ENCODE measurements at places on chromosomes 5 and 9.
A peak's percentile ranks its signal among the peaks of the same experiment; 100 is the strongest.

- DNase-seq: no peak
Observed at GRCh38 chr5:150595466-150596031, 44.9 kb upstream of the SYNPO start.

DNA sequence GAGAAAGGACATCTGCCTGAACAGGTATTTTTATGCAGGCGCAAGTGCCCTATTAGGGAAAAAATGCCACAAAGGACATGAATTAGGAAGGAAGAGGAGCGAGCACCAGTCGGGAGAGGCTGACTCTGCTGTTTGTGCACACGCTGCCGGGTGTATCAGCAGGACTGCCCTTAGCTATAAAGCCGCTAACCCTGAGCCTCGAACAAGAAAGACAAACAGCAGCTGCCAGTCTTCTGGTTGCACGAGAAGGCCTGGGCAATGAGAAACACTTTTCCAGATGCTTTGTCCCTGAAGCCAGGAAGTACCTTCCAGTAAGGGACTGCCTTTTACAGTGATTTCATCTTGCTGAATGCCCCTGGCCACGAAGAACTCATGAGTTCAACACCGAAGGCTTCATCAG lies 12.6 kb downstream of the QSOX2 start:
- no peak for DNase-seq

DNA sequence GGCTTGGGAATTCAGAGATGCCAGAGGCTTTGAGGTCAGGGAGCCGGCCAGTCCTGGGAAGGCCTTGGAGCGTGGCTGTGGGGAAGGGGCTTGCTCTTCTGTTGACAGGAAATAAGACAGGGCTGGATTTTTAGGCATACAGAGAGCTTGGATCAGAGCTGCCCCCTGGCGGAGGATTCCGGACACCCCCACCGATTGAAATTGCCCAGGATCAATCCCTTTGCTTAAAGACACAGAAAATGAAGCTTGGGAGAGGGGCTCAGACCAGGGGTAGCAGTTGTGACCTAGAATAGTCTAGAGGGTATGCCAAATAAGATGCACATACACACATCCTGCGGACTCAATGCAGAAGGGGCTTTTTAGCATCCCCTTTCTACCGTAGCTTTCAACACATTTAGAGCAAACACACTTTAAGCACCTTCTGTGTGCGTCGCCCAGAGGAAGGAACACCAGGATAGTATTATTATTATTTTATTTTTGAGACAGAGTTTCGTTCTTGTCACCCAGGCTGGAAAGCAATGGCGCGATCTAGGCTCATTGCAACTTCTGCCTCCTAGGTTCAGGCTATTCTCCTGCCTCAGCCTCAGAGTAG lies 1.7 kb upstream of the NTMT1 start:
- peak; percentile 73 for DNase-seq

DNA sequence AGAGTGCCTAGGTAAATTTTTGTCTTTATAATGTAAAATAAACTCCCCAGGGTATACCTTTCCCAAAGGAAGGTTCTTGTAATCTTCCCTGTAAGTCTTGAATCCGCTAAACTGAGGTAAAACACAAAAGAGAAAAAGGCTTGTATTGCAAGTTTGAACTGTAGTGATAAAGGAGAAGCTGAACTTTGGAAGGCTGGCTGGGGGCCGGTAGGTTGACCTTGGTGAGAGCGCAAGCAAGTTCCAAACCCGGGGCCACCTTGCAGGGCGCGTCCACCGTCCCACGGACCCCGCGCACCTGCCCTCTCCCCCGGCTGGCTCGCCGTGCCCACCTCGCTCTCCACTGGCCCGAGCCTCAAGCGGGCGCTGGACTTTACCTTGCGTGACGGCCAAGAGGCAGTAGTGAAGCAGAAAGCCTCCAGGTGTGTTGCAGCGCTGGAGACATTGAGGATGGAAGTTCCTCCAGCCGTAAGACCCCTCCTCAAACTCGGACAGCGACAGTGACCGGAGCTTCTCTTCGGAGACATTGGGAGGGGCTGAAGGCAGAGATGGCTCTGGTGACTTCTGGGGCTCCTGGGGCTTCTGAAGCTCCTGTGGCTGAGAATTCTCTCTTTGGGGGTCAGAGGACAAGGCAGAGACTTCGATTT lies 428 bp downstream of the SLCO4C1 start:
- peak; percentile 34 for DNase-seq

GRCh38 chr9:9874270-9874669 lies 738.5 kb downstream of the PTPRD start:
- DNase-seq: no peak

GRCh38 chr9:115808108-115808507 lies 345.5 kb upstream of the PAPPA start:
- no peak for DNase-seq

GRCh38 chr9:105282870-105283621 lies 38.6 kb downstream of the SLC44A1 start:
- no peak for DNase-seq

- no peak for DNase-seq
Observed at GRCh38 chr9:98596486-98596885, 112.2 kb downstream of the GABBR2 start.

GRCh38 chr5:63613442-63613841 lies 348.8 kb downstream of the HTR1A start:
- DNase-seq: no peak

DNA sequence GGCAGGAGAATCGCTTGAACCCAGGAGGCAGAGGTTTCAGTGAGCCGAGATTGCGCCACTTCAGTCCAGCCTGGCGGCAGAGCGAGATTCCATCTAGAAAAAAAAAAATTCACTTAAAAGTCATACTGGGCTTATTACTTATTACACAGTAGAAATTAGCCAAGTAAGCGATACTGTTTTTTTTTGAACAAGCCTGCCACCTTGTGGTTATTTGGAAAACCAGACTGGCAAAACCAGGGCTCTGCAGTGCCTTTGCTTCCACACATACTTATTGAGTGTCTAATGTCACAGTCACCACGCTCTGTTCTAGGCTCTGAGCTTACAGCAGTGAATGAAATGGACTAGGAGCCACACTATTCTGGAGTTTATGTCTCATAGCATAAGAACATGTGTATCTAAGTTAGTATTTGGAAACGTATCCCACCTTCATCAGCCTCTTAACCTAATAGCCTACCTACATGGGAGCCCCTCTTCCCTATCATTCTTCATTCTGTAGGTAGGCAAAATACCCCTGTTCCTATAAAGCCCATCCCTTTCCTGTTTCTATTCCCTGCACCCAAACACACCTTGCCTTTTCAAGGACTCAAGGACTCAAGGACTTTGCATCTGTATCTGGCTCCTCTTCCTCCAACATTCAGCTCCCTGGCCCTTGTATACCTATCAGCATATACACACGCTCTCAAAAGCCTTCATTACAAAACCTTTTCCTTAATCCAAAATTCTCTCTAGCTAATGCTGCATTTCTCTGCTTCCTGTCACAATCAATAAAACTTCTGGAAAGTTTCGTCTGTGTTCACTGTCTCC lies 13.9 kb upstream of the BASP1 start:
- DNase-seq: peak; percentile 51

DNA sequence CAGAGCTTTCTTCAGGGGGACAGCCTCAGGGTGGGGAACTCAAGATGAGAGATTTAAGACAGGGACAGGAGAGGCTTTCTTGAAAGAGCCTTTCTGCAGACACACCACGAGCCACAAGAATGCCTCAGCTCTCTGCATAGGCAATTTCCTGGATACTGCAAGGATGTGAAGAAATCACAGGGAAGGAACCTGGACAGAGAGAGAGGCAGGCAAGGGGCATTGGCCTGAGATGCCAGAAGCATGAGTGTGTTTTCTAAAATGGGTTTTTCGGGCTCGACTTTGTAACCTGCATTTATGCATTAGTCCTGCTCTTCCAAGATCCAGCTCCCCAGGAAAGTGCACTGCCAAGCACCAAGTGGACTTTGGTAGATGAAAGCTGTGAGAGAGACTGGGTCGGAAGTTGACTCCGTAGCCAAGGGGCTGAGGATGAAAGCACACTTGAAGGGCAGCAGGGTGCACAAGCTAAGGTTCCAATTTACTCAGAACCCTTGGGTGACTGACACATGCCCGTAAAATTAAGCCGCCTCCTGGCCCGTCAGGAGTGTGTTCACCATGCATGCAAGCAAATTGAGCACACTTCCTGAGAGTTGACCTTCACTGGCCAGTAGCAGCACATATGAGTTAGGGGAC lies 90.9 kb downstream of the CFAP90 start:
- DNase-seq: no peak

DNA sequence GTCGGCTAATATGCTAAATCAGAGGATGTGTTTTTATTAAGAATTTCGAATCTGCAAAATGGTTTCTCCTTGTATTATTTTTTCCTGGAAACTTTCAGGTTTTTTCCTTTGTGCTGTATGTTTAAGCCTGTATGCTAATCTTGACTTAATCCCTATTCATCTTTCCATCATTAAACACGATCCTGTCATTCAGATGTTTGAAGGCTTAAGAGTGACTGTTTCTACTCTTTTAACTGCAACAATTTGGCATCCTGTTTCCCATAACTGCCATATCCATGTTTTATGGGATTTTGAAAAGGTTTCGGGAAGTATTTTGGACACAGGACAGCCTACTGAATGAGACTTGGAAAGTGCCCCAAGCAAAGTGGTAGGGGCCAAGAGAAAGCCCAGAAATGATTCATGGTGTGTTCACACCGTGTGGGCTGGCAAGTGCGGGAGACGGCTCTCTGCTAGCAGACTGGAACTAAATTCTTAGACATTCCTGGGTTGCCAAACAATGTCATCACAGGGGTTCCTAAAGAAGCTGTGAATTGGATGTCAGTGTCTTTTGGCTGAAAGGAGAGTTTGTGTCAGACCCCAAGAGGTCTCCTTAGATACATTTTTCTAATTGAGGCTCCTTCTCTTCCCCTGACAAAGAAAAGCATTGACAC lies 125.4 kb upstream of the ADAMTS16 start:
- DNase-seq: no peak

- no peak for DNase-seq
Observed at GRCh38 chr5:1821862-1822261, 20.7 kb downstream of the NDUFS6 start.

DNA sequence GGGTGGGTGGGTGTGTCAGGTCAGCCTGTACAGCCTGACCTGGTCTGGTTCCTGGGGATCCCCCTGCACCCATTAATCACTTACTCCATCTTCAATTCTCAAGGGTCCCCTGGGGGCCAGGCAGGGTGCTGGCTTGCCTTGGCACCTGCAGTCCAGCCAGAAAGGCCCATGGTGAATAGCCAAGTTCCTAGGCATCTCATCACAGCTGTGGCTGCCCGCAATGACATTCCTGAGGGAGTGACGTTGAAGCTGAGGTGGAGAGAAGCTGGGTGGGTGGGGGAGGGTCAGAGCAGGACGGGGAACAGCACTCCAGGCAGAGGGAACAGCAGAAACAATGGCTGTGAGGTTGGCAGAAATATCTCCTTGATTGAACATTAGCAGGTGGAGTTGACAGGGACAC lies 10.6 kb downstream of the HMCN2 start:
- peak; percentile 13 for DNase-seq

GRCh38 chr5:136235321-136235720 lies 42.4 kb upstream of the SMIM32 start:
- DNase-seq: no peak

DNA sequence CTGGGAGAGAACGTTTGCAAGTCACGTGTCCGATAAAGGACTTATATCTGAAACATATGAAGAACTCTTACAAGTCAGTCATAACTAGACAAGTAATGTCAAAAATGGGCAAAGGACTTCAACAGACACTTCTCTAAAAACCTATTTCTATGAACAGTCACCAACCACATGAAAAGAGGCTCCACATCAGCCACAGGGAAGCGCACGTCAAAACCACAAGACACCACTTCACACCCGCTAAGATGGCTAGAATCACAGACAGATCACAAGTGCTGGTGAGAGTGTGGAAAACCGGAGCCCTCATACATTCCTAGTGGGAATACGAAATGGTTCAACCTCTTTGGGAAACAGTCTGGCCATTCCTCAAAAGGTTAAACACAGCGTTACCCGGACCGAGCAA lies 11.5 kb upstream of the CARD9 start:
- no peak for DNase-seq

DNA sequence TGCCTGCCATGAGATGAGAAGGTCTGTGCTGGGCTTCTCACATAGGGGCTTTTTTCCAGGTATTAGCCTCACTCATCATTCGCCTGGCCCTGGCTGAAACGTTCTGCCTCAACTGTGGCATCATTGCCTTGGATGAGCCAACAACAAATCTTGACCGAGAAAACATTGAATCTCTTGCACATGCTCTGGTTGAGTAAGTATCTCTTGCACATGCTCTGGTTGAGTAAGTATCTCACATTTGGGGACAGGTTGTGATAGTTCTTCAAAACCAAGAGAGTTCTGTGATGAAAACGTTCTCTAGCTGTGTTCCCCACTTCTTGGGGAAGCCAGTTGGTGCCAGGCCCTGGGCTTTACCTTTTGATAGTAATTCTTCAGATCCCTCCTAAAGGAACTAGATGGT lies 17.4 kb upstream of the IL13 start:
- DNase-seq: no peak

- DNase-seq: no peak
Observed at GRCh38 chr9:92444841-92445240, 20.6 kb upstream of the OMD start.

GRCh38 chr9:122004589-122004988 lies 88.5 kb downstream of the TTLL11 start:
- no peak for DNase-seq

- no peak for DNase-seq
Observed at GRCh38 chr9:115191667-115192066, 73.7 kb upstream of the TNC start.

- no peak for DNase-seq
Observed at GRCh38 chr5:155091063-155091648, 77.6 kb downstream of the KIF4B start.

DNA sequence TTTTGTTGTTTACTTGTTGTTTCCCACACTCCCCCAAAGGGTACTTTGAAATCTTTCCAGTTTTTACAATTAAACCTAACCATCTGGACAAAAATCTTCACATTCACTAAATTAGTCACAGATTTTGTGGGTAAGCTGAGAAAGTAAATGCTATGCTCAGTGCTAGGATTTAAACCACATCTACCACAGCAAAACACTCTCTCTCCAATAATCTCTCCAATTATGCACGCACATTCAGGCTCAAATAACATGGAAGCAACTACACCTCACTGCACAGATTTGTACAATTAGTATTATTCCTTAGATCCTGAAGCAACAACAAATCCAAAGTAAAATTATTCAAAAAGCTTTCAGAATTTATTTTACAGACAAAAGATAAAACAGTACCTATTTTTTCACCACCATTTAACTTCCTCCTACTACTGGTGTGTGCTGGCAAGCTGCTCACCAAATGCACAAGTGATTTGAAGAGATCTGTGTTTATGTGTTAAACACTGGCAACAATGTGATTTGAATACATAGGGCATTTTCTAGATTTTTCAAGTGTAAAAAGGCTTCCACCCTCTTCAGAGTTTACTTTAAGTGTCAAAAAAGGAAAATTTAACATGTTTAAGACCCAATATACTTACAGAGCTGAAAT lies 16.6 kb downstream of the ZNF608 start:
- no peak for DNase-seq

Data from Calu3 (cell line).